ENCODE measurements at places on chromosomes 6 and 20.

DNA sequence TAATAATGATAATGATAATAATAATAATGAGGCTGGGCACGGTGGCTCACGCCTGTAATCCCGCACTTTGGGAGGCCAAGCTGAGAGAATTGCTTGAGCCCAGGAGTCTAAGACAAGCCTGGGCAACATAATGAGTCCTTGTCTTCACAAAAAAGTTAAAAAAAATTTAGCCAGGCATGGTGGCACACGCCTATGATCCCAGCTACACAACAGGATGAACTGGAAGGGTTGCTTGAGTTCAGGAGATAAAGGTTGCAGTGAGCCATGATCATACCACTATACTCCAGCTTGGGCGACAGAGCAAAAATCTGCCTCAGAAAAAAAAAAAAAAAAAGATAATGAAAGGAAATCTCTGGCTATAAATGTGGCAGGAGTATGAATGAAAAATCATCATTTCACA, 213.4 kb downstream of the HIVEP2 start:
- no peak for DNase-seq

GRCh38 chr20:14573676-14574075, 236.3 kb upstream of the FLRT3 start:
- DNase-seq, result no peak

DNA sequence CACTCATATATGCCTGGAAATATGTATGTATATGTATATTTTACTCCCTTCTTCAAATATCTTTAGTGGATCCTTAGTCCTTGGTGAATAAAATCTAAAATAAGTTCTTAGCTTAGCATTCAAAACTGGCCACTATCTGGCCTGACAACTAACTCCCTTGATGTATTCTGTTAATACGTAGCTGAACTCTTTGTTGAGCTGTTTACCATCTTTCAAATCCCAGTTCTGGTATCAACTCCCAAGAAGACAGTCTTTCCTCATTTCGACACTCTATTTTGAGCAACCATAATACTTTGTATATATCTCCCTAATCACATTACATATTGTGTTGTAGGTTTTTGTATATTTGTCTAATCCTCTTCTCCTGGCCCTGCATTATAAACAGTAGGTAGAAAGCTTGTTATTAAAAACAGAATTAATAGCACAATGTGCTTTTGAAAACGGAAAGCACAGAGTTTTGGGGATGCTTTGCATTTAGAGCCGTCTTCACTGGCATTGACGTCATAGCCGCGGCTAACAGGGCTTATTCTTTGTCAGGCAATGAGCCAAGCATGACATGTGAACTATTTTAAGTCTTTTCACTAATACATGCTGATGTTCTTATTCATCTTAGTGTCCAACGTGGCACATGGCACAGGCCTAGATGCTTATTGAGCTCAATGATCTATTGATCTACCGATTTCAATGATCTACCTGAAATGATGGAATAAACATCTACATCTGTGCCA, 47.2 kb upstream of the CCN2 start:
- DNase-seq, result no peak

GRCh38 chr6:128336436-128337095, 183.8 kb downstream of the PTPRK start:
- no peak for DNase-seq

DNA sequence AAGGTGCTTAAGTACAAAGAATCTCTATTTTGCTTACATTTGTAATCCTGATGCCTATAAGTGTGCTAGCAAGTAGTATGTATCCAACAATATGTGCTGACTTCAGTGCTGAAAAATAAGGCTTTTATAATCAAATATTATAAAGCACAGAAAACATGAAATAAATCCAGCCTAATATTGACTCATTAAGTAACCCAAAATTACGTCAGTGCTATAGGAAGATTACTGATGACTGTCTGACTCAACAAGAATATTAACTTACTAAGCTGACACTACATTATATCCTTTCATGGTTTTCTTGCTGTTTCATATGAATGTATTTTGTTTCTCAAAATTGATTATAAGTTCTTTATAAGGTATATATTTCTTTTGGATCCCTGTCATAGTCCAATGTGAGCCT, 76.1 kb downstream of the ME1 start:
- no peak for DNase-seq

DNA sequence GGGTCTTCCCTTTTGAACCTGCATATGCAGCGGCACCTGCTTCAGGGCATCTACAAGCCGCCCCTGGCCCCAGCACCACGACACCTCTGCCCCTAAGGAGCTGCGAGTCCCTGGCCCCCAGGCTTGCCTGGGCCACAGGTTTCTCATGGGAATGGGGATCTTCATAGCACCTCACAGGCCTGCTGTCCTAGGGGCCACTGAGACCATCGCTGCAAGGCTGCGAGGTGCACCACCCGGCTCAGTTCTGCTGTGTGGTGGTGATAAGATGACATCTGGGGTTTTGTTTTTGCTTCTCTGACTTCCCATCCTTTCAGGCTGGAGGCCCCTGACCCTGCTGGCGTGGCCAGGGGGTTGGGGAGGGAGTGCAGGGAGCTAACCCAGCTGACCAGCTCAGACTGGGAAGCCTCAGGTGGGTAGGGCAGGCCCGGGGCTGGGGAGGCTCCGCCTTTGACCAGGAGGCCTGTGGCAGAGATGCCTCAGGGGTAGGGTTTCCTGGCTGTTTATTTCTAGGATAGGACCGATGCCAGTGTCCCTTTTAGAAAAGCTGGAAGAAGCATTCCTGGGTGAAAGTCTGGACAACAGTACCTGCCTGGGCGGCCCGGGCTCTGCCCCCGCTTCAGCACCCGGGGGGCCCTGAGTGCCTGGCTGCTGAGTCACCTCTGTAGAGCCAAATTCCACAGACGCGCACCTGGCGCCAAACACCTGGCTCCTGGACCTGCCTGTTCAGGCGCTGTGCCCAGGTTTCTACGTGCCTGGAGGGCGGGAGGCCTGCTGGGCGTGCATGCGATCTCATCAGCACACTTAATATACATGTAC, 264.7 kb downstream of the DLL1 start:
- no peak for DNase-seq

GRCh38 chr6:33212857-33213165, 4.5 kb downstream of the RING1 start:
- DNase-seq, result no peak
